A549 treated with dexamethasone at 1 μM for 4 hours (cell line): ENCODE measurements at places on chromosomes 11 and 22. TPM values are rescaled to one million over a fixed set of nuclear protein-coding genes. Genes with fewer than 3 reads are reported as not detected.

ARHGAP20 gene
- total RNA-seq, result 0.01 to 0.06 TPM (median 0.03 TPM) in 4 of 5 replicates, not detected in the other

OR6T1 gene
- not detected in 5 replicates for total RNA-seq

BIK gene
- 1.2 to 2.2 TPM (median 1.6 TPM) in 5 replicates for total RNA-seq

GSTT2 gene
- total RNA-seq, result not detected in 5 replicates

SERPIND1 gene
- not detected in 5 replicates for total RNA-seq

KDELR3 gene
- 19.3 to 21.4 TPM (median 20.7 TPM) in 5 replicates for total RNA-seq
